ENCODE measurements at places on chromosomes 12 and 14. TPM values are rescaled to one million over a fixed set of nuclear protein-coding genes. Genes with fewer than 3 reads are reported as not detected.

Gene EML5
- total RNA-seq = 0.39 TPM

Gene MIPOL1
- total RNA-seq = not detected

Gene CLEC9A
- not detected for total RNA-seq

Gene LRP6
- total RNA-seq = 0.55 TPM

Gene LRRC10
- not detected for total RNA-seq

Gene ADSS1
- total RNA-seq = 1.1 TPM

Gene LHX5
- not detected for total RNA-seq

Gene GYS2
- total RNA-seq = 0.07 TPM

Gene GPR132
- total RNA-seq = 27.1 TPM

Gene TAS2R9
- not detected for total RNA-seq

Gene CDH24
- 1.4 TPM for total RNA-seq

Gene CPNE6
- total RNA-seq = not detected

Gene ST8SIA1
- total RNA-seq = 0.39 TPM

Gene LRRK2
- not detected for total RNA-seq

Gene USP44
- total RNA-seq = 4.3 TPM

Gene DNAJC22
- not detected for total RNA-seq

Gene GPR65
- 11.6 TPM for total RNA-seq

Gene GLT1D1
- total RNA-seq = 3.2 TPM

Gene PTPRO
- not detected for total RNA-seq

Gene TMPRSS12
- total RNA-seq = not detected

Gene SLC2A13
- 2.9 TPM for total RNA-seq

Gene EIF2B2
- 50.4 TPM for total RNA-seq

Gene CLEC2D
- total RNA-seq = 350 TPM

DNA sequence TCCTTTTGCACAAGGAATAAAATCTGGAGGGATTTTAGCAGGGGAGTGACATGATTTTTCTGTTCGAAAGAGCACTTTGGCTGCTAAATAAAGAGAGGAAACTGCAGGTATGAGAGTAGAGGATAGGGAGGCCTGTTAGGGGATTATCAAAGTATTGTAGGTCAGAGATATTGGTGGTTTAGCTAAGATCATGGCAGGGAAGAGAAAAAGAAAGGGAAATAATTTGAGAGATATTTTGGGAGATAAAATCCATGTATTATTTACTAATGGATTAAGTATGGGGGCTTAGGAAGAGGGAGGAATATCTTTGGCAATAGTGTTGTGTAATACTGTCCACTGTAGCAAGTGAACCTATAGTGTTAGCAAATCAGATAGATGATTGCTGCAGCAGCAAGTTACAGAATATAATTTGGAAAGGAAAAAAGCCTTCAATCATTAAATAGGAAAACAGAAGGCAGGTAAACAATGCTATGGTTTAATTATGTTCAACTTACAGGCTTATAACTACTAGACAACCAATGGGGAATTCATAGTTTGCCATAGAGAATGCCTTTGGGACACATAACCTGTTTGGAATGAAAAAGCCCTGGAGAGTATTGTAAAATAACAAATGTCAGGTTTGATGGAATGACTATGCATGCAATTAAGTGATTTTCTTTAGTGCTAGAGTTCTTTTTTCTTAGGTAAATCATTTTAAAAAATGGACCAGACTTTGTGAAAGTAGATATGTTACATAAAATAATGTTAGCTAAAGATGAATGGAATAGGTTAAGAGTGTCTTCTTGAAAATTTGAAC, 50.5 kb downstream of the ADIPOR2 start:
- DNase-seq = no peak

GRCh38 chr14:47194055-47194454, 481.4 kb downstream of the MDGA2 start:
- no peak for DNase-seq

- no peak for DNase-seq
Measured at GRCh38 chr14:103315351-103315911, 18.6 kb upstream of the EIF5 start.

DNA sequence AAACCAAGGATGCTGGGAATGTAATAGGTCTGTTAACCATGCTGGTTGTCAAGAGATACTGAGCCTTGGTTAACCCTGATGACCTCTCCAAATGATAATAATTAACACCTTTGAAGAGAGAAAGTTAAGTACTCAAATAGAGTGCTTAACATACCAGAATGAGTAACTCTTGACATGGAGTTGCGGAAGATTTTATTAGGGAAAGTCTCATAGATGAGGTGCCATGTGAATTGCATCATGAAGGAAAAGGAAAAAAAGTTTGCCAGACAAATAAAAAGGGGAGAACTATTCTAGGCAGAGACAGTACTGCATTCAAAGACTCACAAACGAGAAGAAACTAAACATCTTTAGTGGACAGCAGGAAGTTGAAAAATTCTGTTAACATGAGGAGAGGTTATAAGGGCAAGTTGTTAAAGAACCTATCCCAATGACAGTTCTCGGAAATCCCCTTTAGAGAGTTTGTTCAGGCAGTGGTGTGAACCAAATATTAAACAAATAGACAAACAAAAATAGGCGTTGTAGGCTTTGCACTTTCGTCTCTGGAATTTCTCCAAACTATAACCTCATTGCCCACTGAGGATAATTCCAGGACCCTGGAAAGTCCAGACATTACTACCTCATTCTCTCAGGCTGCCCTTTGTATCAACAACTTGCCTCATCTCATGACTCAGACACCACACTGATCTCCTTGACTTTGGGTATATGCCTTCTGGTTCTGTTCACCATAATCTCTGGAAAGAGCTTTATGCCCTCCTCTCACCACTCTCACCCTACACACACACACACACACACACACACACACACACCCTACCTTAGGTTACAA, 435.0 kb downstream of the GXYLT1 start:
- no peak for DNase-seq

DNA sequence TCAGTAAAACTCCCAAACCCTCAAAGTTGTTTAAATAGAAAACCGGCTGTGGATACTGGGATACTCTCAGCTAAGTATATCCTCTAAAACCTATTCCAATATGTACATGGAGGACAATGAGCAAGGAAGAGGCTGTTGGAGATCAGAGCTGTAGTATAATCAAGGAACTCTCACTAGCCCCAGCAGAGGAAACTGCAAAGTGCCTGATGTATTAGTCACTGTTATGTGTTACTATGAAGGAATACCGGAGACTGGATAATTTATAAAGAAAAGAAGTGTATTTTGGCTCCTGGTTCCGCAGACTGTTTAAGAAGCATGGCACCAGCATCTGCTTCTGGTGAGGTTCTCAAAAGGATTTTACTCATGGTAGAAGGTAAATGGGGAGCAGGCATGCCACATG, 65.6 kb upstream of the RPL10L start:
- no peak for DNase-seq

DNA sequence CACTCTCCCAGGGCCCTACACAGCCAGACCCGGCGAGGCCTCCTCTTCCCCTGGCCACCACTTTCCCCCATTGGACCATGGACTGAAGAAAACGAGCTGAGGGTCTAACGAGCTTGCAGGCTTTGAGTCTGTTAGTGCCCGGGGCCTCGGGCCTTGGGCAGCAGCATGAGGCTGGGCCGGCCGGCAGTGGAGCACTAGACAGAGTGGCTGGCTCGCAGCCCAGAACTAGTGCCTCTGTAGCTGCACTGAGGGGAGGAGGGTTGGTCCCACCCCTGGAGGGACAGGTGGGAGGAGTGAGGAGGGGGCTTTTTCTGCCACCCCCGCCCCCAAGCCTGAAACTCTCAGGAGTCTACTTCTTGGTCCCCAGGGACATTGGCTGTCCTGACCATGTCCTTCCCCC, 38.7 kb downstream of the SLC6A12 start:
- no peak for DNase-seq

DNA sequence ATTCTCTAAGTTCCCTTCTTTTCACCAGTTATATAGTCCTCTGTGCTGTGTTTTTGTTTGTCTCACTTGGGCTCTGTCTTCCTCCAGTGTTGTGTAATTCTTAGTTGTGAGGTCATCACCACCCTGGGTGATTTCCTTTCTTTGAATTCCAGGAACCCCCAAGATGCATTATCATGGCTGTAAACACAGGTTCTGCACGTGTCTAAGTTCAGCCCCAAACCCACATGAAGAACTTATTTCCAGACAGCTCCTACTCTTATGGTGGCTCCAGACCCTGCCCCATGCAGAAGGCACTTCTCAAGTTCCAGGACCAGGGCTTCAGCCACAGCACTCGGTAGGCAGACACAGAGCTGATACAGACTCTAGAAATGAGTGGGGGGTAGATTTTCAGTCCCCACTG, 560.5 kb downstream of the BCL11B start:
- no peak for DNase-seq

DNA sequence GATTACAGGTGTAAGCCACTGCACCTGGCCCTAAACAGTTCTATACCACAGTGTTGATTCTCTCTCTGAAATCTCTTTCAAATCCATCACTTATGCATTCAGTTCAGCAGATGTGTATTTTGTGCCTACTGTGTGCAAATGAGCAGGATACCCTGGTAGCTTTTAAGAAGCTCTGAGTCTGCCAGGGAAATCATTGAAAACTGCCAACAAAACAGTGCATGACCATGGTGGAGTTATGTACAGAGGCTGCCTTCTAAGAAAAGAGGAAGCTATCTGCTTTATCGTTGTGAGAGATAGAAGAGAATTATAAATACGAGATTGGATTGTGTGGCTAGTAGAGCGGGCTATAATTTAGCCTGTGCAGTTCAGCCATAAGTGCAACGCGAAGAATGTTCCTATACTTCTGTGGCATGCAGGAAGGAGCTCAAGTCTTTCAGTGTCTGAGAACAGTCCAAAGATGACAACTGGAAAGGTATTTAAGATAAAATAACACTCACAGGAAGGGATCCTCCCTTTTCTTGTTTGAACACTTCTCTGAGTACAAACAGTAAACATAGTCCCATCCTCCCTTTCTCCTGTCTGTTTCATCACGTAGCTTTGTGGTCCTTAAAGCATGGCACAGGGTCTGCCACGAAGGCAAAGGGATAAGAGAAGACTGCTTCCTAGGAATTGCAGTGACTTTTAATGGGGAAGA, 4.3 kb downstream of the DIP2B start:
- DNase-seq = no peak

- DNase-seq = no peak
Measured at GRCh38 chr12:116332705-116333380, 55.4 kb upstream of the MED13L start.

GRCh38 chr12:117313926-117314325, 47.5 kb downstream of the NOS1 start:
- no peak for DNase-seq

GRCh38 chr14:31988244-31988643, 88.9 kb upstream of the ARHGAP5 start:
- DNase-seq = no peak

DNA sequence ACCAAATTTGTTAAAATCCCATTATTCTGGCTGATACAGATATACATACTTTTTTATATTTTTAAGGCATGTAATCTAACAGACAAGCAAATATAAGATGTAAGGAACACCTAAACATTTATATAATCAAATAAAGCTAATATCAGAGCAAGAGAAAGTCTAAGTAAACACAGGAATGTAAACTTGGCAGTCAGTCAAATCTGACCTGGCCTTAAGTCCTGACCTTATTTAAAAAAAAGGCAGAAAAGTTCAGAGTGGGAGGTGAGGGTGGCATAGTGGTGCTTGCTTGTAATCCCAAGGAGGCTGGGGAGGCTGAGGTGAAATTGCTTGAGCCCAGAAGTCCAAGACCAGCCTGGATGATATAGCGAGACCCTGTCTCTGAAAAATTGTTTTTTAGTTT, 152.6 kb downstream of the DERA start:
- DNase-seq = no peak

GRCh38 chr12:18246066-18246465, 15.3 kb upstream of the PIK3C2G start:
- no peak for DNase-seq

- DNase-seq = no peak
Measured at GRCh38 chr14:30864934-30865333, 9.4 kb upstream of the COCH start.

- no peak for DNase-seq
Measured at GRCh38 chr12:45681465-45681864, 48.0 kb upstream of the ARID2 start.

- no peak for DNase-seq
Measured at GRCh38 chr14:20696764-20697163, 8.2 kb downstream of the ANG start.

GRCh38 chr14:54125109-54125508, 168.5 kb upstream of the BMP4 start:
- no peak for DNase-seq

DNA sequence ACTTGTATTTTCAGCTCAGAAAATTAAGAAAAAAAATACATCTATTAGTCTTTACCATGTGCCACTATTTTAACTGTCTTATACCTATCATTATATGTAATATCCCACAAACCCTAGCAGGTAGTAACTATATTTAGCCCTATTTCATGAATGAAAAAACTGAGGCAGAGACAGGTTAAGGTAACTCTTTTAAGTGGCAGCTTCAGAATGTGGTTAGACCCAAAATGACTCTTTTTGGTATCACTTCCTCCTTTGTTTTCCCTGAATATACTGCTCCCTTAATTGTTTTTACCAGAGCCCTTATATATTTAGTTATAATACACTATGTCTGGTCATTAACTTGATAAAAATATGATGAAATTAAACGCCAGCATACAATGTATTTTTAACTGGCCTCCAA, 235.6 kb upstream of the RPL10L start:
- DNase-seq = no peak

DNA sequence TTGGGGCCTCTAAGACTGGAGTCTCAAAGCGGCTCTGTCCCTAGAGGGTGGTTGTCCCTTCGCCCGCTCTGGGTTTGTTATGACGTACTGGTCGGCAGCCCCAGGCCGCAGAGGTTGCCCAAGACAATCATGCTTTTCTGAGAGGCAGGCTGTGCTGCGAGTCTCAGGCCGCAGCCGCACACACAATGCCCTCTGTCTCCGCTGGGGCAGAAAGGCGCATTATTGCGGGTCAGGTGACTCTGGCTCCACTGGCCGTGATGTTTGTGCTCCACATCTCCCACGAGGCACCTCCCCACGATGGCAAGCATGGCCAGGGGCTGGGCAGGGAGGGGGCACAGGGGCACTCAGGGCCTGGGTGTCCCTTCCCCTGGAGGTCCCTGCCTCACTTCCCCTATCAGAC, 21.0 kb upstream of the PLEKHG3 start:
- no peak for DNase-seq

DNA sequence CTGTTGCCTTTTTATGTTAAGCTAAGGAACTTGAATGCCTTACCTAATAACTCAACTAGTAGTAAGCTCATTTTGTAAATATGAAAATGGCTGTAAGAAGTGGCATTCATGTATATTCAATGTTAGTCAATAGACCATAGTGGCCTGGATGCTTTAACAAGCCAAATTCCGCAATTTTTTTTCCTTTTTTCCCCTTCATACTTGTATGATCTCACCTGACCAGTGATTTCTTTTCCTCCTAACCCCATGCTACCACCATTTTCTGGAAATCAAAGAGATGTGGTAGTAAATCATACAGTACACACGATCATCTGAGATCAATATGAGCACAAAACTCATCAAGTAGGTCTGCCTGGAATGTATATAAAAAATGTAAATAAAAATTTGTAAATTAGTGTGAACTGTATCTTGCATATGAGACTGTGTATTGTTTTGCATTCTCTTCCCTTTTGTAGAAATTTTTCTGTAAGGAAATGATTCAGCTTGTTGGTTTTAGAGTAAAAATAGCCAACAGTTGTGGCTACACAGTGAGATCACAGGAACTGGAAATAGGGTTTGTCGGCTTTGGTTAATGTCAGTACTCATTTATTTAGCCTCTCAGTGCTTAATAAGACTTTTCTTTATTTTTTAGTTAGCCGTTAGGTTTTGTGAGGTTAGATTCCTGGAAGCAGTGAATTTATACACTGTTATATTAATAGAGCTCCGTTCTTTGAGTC, 62.5 kb downstream of the ETNK1 start:
- DNase-seq = no peak

Data from activated T-helper 2 cell treated with anti-CD3 and anti-CD28 coated beads, Interferon-gamma antibody, Interleukin-2, Interleukin-4, amounts not matched to agents 10 μg/mL and 5 μg/mL and 100 μg/mL, durations not matched to agents 14 hours and 24 hours and 36 hours (primary cell).